ENCODE measurements at places on chromosomes 11 and 22.

DNA sequence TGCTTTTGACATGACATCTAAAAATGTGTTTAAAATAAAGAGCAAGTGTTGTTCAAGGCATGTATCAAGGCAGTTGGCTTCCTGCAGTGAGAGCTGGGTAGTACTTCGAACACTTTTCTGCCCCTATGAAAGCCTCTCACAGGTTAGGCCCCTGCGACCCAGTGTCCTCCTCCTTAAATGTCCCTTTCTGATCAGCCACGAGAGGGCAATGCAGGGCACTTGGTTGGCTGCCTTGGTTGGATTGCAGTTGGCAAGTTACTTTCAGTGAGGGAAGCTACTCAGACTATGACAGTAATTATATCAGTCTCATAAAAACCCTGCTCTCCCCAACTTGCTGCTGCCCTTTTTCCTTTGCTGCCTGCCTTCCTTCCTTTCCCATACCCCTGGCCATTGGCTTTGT, 743.8 kb downstream of the NTM start:
- peak; percentile 71 for DNase-seq

GRCh38 chr22:24532075-24532474, 22.9 kb downstream of the GUCD1 start:
- DNase-seq, result no peak

GRCh38 chr22:49292909-49293308, 534.8 kb downstream of the BRD1 start:
- no peak for DNase-seq

DNA sequence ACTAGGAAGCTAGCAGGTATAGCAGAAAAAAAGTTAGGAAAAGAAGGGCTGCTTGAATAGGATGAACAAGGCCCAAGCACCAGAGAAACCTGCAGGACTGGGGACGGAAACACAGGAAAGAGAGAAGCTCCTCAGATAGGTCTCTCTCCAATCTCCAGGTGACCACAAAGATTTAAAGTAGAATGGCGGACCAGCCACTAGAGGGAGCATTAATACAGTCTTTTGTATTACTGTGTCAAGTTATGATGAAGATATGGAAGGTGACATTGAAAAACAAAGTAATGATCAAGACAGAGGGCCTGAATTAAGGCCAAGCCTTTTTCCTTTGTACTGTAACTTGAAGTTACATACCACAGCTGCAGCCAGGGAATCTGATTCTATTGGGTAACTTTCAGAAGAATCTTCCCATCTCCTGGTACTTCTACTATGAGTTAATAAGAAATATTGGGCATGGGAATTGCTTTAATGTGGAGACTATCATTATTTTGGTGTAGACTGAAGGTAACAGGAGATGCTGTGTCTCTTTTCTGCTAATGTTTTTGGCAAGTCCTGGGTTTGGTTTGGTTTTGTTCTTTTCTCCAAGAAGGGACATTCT, 33.8 kb downstream of the OR2AG2 start:
- peak; percentile 51 for DNase-seq

DNA sequence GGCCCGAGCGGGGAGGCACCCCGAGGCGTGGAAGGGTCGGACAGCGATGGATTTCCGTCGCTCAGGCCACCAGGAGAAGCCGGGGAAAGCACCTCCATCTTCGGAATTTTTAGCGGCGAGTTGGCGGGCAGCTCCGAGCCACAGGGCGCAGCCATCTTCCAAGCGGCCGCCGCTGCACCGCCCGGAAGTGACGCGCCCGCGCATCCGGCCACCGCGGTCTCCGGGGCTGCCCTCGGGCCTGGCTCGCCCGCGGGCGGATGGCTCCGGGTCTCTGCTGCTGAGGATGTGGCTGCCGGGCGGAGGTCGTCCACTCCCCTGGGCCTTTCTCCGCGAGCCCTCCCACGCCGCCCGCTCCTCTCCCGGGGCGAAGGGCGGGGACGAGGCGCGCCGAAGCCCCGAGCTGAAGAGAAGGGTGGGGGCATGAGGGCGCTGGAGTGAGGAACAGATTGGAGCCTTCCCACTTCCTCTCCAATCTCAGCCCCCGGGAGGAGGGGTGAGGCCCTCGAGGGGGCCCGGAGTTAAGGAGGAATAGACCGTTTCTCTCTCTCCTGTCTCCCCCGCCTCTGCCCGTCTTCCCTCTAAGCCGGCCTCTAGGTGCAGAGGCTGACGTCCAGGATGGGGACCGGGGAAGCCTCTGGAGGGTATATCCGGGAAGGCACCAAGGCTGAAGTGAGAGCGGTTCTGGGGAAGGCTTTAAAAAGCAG, at the start of gene MSANTD2:
MSANTD2 (minus strand) TSS at position 181 of the 704 bp plus-strand sequence; CDS start at position 155, 26 bp downstream.
- peak; percentile 87 for DNase-seq

DNA sequence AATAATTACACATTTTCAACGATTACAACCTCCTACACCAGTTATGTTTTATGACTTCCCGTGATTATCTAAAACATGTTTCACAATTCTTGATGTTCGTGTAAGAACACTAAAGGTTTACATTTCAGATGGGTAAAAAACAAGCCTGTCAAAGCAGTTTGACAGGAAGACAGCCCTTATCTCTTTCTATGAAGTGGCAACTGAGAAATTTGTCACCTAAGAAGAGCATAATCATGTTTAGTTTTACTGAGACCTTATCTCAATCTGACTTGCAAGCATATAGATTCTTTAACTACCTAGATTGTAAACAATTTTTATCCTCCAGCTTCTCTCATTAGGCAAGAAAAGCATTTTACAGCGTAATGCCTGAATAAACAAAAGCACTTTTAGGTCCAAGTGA, 218.4 kb upstream of the ZBED5 start:
- no peak for DNase-seq

- no peak for DNase-seq
These were observed 8.5 kb downstream of the YPEL4 start for GRCh38 chr11:57641011-57641807.

GRCh38 chr22:23068832-23069385, 1.4 kb upstream of the GNAZ start:
- DNase-seq, result no peak

DNA sequence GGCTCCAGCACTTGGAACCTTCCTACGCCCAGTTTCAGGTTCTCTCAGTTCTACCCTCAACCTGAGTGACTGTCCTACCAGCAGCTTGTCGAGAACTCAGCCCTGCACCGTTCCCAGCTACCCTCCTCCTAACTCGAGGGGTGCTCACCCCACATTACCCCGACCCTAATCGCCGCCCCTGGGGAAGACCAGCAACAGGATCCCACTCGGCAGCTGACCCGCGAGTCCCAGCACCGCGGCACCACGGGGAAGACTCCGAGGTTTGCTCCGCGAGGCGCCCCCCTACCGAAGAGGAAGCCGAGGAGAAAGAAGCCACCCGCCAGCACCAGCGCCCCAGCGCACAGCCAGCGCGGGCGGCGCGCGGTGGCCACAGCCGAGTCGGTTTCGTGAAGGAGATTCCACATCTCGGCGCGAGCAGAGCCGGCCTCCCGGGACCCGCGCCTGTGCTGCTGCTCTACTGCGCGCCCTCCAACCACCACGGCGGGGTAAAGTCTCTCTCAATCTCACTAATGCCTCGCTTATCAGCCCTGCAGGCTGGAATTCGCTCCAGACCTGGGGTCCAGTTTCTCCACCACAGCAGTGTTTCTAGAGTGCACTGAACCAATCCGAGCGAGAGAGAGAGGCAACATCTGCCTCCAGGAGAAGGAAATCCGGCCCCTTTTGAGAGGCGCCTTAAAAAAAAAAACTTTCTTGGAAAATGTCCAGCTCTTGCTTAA, at the start of gene FOLH1:
FOLH1 (minus strand) TSS at position 597 of the 716 bp plus-strand sequence; CDS start at position 404, 193 bp downstream.
- DNase-seq, result peak; percentile 7

- no peak for DNase-seq
These were observed 20.6 kb upstream of the RPS13 start for GRCh38 chr11:17098038-17098437.

DNA sequence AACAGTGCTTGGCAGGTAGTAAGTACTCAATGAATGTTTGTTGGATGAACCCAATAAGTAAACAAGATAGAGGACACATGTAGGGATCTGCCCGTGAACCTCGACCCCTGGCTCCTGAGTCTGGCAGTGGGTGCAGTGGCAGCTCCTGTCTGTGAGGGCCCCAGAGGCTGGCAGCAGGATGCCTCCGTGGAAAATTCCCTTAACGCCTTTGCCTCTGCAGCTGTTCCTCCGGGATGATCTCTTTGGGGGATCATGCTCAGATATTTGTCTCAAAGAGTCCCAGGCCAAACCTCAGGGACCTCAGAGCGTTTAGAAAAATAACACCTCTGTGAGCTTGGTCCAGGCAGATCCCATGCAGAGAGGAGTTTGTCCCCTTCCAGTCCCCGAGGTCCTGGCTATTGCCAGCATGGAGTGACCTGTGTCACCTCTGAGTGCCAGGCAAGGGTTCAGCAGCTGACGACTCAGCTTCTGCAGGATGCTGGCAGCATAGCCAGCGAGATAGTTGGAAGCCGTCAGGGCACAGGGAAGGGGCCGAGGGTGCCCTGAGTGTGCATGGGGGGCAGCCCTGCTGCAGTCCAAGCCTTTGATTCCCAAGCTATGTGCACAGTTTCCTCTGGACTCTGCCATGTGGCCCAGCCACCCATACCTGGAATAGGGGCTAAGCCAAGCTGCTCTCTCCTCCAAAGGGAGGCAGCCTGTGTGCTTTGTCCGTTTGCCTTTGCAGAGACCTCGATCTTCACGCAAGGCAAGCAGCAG, 613 bp upstream of the MCHR1 start:
- no peak for DNase-seq

DNA sequence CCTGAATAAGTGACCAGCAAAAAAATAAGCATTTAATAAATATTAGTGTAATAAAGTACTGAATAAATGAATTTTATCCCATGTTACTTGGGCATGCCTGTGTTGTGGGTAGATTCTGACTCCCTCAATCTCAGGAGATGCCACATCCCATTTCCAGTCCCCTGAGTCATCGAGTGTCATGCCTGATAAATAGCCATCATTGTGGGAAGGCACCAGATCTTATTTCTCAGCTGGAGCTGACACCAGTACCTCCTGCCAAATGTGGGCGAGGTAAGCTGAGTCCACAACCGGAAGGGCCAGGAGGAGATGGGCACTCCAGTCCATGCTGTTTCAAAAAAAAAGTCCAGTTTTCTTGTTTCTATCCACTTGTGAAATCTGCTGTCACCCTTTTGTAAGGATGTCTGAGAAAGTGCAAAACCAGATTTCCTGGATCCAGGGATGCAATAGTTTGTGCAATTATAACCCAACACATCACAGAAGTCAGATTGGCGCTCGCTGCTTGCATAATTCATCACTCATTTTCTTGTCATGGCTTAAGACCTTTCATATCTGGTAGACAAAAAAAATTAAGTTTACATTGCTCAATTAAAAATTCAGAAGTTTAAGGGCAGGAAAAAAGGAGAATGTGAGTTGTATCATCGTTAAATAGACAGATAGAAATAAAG, 311.6 kb downstream of the MIAT start:
- DNase-seq, result no peak

DNA sequence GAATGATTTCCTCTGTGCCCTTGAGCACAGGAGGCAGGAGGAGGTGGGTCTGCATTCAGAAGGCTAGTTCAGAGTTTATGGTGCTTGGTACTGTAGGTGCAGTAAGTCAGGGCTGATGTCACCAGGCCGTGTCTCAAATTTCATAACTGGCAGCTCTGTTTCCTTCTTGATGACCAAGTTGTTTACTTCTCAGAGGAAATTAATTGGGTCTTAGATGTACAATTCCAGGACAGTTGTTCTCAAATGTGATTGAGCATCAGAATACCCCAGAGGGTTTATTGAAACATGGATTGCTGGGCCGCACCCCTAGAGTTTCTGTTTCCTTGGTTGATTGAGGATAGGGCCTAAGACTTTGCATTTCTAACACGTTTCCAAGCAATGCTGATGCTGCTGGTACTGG, 6.2 kb downstream of the AMOTL1 start:
- no peak for DNase-seq

DNA sequence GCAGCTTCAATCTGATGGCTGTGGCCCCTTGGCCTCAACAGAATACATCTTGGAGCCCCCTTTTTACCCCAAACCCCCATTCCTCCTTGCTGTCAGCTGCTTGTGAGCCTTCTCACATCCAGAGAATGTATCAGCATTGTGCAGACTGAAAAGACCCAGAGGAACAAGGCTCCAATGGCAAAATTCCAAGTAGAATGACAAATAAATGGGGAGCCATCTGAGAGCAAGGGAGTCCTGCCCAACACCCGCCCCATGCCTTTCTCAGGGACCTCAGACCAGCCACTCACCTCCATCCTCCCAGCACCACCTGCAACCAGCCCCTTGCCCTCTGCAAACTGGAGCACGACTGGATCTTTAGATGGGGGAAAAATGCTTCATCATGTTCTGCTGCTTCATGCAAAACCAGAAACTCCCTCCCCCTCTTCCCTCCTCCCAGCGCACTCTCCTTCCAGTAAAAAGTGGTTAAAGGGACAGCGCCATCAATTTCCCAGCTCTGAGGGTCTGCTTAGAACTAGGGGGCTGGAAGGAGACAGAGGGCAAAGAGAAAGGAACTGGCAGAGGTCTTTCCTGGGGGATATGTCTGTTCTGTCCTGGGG, 2.2 kb upstream of the NEFH start:
- DNase-seq, result no peak

GRCh38 chr22:32411402-32411801, 645 bp downstream of the RTCB start:
- DNase-seq, result no peak

DNA sequence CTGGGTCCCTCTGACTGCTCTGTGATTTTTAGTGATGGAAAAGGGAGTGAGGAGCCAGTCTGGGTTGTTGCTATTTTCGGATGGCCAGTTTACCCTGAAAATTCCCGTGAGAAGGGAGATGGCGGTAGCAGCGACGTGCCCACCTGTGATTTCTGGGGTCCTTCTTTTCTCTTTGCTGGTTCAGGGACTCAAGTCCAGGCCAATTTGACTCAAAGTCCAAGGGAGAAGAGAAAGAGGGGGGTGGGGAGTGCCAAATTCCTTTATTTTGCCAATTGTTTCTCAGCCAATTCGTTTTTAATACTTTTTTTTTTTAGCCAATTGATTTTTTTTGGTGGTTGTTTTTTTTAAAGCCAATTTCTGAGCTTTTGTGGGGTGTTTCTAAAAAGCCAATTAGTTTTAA, 6.9 kb downstream of the IGF2 start:
- no peak for DNase-seq

DNA sequence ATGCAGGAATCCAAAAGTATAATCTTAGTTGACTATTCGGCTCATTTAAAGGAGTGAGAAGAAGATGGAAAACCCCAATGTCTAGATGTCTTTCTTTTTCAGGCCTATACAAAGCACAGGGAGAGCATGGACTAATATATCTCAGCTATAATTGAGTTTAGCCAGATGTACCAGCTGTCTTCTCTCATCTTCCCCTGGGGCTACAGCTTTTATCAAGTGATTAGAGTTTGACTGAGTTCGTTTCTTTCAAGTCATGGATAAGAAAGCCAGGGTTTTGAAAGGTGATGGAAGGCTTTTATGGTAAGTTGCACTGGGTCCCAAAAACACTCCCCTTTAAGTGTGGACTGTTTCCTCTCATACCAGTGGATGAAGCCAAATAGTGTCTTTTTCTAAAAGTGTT, 1172.8 kb upstream of the TENM4 start:
- DNase-seq, result no peak

GRCh38 chr22:23823331-23823791, 15.4 kb downstream of the DERL3 start:
- DNase-seq, result no peak

- peak; percentile 17 for DNase-seq
These were observed 371.1 kb downstream of the RAB38 start for GRCh38 chr11:87804176-87804575.

- DNase-seq, result peak; percentile 29
These were observed 739.8 kb downstream of the OPCML start for GRCh38 chr11:132792341-132793140.

GRCh38 chr22:17603668-17604067, 24.9 kb downstream of the ATP6V1E1 start:
- no peak for DNase-seq

GRCh38 chr11:94788396-94788795, 20.2 kb downstream of the AMOTL1 start:
- no peak for DNase-seq

GRCh38 chr11:3119141-3119821, 45.8 kb downstream of the OSBPL5 start:
- no peak for DNase-seq

All from iPS-NIHi11 (cell line).